ENCODE measurements at places on chromosomes 6 and 20.

GRCh38 chr20:39835130-39835842 lies 853.8 kb downstream of the MAFB start:
- DNase-seq, result no peak

DNA sequence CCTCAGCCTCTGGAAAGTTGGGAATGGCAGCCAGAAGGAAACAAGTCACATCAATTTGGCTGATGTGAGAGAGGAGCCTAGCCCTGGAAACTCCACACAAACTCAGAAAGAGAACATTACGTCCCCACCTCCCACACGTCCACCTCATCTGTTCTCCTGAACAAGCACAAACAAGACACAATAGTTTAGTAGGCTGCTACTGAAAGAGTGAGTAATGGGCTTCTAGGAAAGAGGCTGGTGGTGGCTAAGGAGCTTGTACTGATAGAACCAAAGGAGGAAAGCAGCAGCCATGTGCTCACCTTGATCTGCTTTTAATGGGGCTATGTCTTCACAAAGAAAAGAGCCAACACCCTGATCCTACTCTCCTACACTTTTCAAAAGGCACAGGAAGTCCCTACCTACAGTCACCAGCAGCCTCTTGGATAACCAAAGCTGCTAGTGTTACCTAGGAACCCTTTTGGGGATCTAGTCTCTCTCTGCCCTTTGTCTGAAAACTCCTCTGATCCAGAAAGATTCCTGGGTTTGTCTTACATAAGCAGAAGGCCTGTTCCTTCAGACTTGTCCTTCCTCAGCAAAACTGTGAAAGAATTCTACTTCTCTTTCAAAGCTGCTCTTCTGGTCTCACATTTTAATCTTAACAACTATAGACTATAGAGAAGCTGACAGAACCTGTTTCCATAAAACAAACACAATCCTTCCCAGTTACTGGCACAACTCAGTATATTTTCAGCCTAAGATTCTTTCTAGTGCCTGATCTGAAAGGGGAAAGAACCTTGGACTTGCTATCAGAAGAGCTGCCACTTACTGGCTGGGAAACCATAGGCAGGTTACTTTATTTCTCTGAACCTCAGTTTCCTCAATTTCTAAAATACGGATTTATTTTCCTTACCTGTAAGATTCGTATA lies 3.1 kb downstream of the PLAGL2 start:
- peak; percentile 26 for DNase-seq

DNA sequence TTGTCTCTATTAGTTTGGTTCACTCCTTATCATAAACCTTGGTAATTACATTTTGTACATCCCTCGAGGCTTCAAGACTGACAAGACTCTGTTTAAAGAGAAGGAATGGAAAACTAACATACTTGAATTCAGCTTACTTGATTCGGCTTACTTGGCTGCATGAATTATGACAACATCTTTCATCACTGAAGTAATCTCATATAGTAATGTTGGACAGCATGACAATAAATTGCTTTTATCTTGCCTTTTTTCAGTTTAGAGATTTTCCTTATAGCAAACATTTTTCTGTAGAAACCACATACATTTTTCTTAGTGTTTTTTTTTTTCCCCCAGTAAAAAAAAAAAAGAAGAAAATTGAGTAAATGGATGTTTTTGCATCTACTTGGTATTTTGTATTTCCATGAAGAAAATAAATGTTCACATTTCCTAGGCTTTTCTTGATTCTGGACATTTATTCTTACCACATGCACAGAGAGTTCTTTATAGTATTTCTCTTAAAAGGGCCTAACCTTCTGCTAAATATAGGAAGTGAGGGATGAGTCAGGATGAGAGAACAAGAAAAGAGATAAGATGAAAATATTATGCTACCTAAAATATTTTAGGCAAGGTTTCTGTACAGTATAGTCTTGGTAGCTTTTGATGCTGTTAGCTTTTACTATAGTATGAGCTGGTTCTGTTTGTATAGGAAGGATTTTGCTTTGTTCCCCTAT lies 101.0 kb upstream of the HDGFL1 start:
- DNase-seq, result no peak

DNA sequence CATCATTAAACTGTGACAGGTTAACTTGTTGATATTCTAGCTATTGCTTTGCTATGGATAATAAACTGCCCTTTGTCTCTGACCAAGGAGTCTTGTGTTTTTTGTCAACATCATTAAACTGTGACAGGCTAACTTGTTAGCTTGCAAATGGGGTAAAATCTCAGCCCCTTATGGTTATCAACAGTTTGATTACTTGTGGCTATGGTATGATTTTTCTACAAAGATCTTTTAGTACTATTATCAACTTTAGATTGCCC lies 35.9 kb downstream of the SLC2A12 start:
- no peak for DNase-seq

DNA sequence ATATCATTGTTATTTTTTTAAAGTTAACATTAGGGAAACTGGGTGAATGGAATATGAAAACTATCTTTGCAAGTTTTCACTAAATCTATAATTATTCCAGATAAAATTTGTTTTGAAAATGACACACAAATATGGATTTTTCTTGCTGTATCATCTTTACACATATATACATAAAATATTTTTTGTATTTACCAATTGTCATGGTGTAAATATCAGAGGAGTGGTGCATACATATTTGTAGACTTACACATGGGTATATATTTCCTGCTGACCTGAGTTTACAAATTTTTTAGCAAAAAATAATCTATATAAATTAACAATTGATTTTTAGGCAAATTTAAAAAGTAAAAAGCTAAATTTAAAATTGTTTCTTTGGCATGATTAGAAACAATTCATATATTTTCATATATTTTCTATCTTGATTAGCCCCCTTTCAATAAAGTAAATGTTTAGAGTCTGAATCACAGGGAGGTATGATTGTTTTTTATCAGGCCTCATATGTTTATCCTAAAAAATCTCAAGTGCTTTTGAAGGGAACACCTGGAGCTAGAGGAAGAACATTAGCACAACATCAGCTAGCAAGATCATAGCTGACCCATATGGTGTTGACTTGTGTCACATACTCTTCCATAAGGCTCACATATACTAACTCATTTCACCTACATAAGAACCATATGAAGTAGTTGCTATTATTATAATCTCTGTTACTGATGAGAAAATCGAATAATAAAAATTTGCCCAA lies 671.8 kb upstream of the GJE1 start:
- no peak for DNase-seq

DNA sequence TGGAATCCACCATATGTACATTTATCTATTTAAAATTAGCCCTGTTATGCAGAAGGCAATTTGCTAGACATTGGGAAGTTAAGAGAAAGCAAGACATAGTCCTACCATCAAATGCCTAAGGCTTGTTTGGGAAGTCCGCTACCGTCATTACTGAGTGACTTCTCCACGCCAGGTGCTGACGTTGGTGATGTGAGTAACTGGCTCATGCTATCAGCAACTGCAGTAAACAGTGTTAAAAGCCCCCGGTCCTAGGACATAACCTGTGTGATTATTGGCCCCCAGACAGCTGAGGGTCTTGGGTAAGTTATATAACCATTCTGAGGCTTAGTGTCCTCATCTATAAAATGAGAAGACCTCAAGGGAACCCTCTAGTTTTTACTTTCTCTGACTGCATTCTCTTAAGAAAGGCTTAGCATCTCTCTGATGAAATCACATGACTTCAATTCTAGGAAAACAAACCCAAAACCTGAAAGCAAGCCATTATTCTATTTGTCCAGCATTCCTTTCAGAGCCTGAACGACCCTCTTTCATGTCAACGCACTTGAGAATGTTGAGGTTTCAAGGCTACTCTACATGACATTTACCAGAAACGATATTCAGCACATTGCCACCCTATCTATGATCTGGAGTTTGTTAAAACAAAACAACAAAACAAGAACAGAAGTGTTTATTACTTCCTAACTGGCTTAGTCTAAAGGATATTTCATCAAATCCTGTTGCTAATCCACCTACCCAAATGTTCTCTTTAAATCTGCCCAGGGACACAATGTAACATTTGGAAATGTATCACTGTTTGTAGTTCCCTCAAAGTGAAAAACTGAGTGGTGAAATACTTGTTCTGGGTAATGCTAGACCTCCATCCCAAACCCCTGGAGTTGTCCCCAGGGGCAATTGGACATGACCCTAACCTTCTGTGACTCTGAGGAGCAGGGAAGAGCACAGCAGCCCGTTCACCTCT lies 133.8 kb downstream of the BTBD3 start:
- no peak for DNase-seq

DNA sequence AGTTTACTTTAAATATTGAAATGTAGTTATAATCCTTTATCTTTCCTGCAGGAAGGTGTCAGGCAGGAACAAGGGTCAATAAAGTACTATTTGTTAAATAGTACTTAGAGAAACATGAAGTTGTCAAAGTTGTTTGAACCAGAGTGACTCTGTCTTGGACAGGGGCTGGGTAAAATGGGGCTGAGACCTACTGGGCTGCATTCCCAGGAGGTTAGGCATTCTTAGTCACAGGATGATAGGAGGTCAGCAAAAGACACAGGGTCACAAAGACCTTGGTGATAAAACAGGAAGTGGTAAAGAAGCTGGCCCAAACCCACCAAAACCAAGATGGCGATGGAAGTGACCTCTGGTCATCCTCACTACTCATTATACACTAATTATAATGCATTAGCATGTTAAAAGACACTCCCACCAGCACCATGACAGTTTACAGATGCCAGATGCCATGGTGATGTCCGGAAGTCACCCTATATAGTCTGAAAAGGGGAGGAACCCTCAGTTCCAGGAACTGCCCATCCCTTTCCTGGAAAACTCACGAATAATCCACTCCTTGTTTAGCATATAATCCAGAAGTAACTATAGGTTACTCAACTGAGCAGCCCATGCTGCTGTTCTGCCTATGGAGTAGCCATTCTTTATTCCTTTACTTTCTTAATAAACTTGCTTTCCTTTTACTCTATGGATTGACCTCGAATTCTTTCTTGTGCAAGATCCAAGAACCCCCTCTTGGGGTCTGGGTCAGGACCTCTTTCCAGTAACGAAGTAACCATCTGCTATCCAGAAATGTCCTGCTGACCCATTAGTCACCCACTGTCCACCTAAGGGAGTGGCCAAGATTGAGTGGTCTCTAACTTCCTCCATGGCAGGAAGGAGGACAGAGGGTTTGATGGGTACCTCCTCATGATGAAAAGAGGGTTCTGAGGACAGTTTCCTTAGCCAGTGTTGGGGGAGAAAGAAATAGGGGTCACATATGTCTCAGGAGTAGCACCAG lies 19.6 kb downstream of the SLC22A2 start:
- no peak for DNase-seq

- no peak for DNase-seq
These were observed 54.7 kb downstream of the CDS2 start for GRCh38 chr20:5181492-5181891.

DNA sequence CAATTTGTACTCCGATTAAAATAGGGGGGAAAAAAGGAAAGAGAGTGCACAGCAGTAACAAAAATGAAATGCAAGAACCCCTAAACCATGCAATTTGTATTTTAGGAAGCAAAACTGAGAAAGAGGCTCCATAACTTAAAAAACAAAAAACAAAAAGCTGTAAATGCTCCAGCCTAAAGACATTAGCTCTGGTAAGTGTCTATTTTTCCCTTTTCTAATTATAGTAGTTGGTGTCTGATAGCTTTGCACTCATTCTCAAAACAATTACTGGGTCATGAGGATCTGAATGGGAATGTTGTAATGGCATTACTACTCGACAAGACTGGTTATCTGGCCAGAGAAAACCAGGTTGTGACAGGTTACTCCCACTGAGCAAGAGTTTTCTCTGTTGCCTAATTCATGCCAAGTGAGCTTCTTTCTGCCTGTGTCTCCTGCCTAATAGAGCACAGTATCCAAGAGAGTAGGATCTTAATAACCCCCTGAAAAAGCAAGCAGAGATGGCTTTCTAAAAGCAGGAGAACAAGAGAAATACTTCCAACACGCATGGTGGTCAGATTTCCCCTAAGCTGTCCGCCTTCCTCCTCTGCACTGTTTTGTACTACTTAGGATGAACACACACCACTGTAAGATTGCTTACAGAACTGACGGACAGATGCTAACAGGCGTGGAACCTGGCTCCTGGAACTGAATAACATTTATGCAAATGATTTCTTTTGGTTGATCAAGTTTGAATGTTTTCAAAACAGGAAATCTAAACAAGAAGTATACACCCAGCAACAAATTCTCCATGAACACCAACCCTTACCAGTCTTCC lies 86.4 kb downstream of the FKBP5 start:
- DNase-seq, result no peak

DNA sequence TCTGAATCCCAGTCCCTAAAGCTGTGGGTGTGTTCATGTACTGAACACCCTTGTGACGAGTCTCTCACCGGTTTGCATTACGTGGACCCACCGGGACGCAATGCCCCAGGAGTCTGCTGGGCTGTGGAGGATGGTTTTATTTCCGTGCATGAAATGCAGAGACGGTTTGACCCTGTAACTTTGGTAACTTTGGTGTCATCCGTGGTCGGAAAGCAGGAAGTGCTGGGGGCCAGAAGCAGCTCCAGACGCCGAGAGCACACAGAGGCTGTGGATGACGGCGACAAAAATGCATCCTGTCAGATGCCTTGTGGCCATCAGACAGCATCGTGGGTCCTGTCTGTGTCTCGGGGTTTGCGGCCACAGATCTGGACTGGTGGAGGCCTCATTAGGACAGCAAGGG lies 7.2 kb downstream of the BHLHE23 start:
- DNase-seq, result no peak

GRCh38 chr6:38153076-38153797 lies 333.7 kb downstream of the ZFAND3 start:
- DNase-seq, result no peak

- no peak for DNase-seq
These were observed 41.3 kb downstream of the SPDEF start for GRCh38 chr6:34514593-34515472.

GRCh38 chr20:10705801-10706459 lies 32.1 kb upstream of the JAG1 start:
- DNase-seq, result no peak

DNA sequence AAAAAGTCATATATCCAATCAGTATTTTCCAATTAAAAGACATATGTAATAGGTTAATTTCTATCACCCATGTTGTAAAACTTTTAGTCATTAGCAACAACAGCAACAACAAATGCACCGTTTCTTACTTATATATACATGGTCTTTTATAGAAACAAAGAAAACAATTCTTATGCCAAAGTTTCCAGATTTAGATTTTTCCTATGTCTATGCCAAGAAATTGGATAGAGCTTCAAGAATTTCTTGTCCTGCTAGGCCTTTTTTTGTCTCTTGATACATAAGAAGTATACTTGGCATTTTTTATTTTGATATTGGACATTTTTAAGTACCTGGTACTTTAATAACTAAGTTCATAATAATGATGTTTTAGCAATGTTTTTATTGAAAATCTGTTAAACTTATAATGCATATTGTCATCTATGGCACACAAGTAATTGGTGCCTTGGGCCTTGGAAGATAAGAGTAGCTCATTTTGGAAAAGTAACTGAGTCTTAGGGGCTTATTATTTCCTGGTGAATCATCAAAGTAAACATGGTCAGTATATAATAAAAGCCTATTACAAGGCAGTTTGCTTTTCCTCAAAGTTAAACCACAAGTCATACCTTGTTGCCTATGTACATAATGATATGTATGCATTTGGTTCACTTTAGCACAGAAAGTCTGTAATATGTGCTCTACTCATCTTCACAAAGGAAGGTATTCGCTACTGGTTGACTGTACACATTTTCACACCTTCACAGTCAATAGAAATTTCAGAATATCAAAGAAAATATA lies 10.1 kb upstream of the FRK start:
- DNase-seq, result no peak

All from stimulated activated CD8-positive, alpha-beta memory T cell treated with anti-CD3 and anti-CD28 coated beads, Interleukin-15, amount 100 ng/mL, for 24 hours (primary cell).